ENCODE measurements at places on chromosomes 7 and 10.

DNA sequence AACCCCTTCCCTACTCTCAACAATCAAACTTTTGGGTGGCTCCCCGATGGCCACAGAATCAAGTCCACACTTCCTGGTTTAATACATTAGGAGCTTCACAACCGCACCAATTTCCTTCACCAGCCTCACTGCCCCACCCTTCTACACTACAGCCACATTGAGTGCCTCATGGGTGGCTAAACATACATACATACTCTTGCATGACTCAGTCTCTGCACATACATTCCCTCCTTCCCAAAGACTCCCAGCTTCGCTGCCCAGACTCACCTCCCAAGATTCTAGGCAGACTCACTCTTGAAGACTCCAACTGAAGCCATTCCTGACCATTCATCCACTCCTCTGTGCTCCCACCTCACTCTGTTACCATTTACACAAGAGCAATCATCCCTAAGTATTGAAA lies 15.9 kb downstream of the VPS41 start:
- no peak for DNase-seq

DNA sequence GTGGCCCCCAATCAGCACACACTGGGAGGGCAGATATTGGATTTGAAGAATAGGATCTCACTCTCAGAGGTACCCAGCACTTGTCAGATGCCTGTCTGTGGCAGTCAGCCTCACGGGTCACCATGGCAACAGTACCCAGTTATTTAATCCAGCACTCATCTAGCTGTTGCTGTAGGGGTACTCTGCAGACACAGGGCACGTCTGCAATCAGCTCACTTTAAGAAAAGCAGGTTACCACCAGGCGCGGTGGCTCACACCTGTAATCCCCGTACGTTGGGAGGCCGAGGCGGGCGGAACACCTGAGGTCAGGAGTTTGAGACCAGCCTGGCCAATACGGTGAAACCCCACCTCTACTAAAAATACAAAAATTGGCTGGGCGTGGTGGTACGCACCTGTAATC lies 11.9 kb downstream of the SFXN4 start:
- no peak for DNase-seq

- DNase-seq, result no peak
These were observed 317.1 kb upstream of the POT1 start for GRCh38 chr7:125246706-125247105.

GRCh38 chr7:34327681-34328080 lies 330.3 kb upstream of the NPSR1 start:
- DNase-seq, result no peak

GRCh38 chr10:44881649-44882048 lies 29.5 kb upstream of the TMEM72 start:
- DNase-seq, result no peak

DNA sequence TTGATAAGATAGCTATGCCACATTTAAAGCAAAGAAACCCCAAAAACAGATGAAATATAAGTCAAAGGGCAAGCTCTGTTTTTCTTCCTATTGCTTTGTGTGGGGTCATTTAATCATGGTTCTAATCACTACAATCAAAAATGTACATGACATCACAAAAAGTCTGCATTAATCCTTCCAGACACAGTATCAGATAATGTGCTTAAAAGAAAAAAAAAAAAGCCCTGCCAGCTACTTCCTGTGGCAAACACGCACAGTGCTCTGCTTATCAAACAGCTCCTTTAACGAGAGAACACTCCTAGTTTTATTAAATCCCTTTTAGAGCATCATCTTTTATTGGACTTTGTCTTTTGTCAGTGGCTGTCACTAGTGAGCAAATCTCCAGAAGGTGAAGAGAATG lies 1005.8 kb downstream of the GATA3 start:
- DNase-seq, result no peak

- DNase-seq, result no peak
These were observed 41.3 kb downstream of the ZNF438 start for GRCh38 chr10:30990351-30990750.

- DNase-seq, result no peak
These were observed at the start of gene PAX2 for GRCh38 chr10:100744987-100745881. TSS of gene PAX2 (plus strand) at chr10:100745582. CDS start at chr10:100746261, 679 bp downstream.

DNA sequence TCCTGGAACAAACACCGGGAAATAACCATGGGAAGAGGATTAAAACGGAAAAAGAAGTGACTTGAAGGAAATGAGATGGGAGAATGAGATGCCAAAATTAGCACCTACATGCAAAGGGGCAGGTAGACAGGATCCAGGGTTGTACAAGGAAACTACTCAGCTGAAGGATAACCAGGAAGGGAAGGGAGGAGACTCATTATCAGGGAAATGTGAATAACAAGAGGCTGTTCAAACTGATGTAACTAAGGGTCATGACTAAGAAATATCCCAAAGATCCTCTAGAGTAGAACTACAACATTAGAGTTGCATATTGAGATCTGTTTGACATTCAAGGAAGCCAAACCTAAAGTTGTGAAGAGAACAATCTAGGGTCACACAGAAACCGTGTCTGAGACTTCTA lies 166.2 kb upstream of the SP8 start:
- DNase-seq, result no peak

DNA sequence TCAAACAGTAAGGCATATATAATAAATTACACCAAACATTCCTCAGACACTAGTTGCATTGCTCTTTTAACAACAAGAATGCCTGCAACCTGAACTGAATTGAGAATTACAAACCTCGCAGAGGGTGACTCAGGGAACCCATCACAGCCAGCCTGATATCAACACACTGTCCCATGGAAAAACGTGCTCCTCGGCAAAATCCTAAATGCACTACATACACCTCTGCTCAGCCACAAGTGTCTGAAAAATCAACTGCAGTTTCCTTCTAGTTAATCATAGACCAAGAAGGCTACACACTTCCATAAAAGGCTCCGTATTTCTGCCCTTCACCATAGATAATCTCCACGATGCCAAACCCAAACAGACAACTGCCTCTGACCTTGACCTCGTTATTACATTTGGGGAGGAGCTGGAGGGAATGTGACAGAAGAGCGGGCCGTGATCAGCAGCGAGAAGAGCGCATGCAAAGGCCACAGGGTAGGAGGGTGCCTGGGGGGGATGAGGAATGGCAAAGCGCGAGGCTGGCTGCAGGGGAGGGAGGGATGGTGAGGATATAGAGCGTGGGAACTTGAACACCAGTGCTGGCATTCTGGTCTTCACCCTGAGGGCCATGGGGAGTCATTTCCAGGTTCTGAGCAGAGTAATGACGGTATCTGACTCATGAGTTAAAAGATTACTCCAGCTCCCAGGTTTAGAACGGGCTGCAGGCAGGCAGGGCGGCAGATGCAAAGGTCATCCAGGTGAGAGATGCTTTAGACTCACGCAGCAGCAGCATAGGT lies 201.9 kb upstream of the FRMD4A start:
- no peak for DNase-seq

DNA sequence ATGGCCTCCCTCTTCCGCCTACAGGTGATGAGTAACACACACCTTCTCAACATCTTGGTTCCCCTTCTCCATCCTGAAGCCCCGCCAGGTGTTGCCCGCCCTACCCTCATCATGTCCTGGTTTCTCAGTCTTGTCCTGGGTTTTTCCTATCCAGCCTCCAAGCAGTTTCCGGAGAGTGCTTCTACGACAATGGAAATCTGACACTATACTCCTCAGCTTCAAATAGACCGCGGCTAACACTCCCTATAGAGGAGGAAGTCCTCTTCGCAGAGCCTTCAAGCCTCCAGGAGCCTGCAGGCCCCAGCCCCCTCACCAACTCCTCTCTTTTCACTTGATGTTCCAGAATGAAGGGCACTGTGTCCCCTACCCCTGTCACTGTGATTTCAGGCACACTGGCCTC lies 147.4 kb downstream of the PRPF18 start:
- no peak for DNase-seq

- no peak for DNase-seq
These were observed 7.8 kb downstream of the AFAP1L2 start for GRCh38 chr10:114396464-114396863.

DNA sequence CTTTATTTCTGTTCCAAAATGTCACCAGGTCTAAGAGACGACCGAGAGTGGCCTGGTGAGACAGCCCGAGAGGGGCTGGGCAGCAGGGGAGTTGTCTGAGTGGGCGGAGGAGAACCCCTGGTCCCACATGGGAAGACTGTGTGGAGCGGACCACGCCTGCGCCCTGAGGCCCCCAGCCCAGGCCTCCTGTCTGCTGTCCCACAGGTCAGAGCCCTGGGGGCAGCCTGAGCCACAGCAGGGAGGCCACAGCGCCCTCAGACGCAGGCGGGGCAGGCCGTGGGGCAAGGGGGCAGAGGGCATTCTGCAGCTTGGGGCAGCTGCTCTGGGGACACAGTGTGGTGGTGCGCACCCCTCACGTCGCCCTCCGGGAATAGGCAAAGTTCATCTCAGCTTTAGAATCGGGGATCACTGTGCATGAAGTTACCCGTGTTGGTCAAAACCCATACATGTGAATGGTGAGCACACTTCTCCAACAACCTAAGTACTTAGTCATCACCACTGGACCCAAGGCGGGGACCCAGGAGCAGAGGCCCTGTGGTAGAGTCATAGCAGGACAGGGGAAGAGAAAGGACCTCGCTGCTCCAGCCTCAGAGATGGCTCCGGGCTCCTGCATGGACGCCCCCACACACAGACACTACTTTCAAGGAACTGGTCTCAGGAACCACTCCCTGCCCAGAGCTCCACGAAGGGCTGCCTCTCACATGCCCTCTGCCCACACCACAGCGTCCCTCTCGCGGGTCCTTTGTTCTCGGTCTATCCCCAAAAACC lies 214.7 kb downstream of the ELFN1 start:
- no peak for DNase-seq

DNA sequence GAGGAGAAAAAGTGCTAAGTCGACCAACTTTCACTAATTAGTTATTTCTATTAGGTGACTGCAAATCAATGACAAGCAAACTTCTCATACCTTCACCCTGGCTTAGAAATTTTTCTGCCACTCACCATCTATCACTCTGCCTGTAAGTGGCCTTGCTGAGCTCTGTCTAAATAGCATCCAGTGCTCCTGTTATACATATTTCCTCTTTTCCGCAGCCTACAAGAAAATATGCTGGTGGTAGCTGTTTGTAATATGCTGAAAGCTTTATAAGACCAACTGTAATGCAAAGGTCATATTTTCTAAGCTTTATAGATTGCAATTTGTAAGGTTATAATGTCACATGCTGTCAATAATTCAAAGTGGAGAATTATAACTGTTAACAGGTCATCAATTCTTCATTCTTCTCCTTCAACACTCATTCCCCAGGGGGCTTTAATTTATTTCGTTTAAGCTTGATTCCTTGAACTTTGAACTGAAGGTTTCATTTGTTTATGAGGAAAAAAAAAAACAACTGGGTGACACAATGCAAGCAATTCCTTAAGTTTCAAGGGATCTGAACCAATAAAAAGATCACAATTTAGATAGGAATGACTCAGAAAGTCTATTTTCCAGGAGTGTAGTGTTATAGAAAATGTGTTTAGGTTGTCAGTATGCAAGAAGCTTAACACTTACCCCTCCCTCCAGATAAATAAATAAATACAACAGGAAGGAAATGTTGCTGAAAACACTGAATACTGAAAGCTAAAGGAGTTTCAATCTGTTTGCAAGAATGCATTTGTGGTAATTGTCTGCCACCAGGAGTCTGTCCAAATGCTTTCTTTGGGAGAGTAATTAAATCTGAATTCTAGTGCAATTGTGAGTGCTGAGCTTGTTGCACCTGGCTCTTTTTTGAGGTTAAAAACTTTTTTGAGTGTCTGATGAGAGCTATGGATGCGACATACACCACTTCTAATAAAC lies 183.7 kb downstream of the SORCS1 start:
- no peak for DNase-seq

DNA sequence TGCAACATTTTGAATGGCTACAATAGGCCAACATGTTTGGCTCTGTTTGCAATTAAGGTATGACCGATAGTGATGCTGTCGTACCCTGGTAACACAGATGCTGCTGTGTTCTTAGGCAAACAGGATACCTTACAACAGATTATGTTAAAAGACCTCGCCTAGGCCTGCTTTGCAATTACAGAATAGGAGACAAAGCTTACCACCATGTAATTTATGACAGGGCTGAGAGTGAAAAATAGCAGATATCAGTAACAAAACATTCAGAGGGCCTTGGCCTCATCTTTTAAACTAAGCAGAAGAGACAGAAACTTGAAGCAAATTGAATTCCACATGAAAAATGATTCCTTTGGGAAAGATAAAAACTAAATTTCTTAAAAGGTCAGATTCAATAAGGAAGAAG lies 29.4 kb upstream of the ABLIM1 start:
- no peak for DNase-seq

- DNase-seq, result no peak
These were observed 315.1 kb downstream of the TNS3 start for GRCh38 chr7:47266799-47267198.

GRCh38 chr10:70832852-70833528 lies 17.2 kb downstream of the SGPL1 start:
- no peak for DNase-seq

- DNase-seq, result no peak
These were observed 1.4 kb downstream of the C10orf62 start for GRCh38 chr10:97590748-97591495.

DNA sequence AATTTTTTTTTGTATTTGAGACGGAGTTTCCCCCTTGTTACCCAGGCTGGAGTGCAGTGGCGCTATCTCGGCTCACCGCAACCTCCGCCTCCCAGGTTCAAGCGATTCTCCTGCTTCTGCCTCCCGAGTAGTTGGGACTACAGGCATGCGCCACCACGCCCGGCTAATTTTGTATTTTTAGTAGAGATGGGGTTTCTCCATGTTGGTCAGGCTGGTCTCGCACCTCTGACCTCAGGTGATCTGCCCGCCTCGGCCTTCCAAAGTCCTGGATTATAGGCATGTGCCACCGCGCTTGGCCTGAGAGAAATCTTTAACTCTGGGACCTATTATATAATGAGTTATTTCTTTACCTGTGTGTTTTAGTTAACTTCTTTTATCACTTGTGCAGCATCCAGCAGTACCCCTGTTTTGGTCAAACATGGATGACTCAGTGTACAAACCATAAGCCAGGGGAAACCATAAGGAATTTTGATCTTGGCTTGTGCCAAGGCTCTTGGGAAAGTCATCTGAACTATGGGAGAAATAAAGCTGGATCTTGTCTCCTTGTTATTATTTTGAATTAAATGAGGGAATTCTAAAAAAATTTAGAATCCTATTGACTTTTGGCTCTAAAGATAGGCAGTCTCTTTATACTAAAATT lies 23.6 kb upstream of the ZRANB1 start:
- no peak for DNase-seq

DNA sequence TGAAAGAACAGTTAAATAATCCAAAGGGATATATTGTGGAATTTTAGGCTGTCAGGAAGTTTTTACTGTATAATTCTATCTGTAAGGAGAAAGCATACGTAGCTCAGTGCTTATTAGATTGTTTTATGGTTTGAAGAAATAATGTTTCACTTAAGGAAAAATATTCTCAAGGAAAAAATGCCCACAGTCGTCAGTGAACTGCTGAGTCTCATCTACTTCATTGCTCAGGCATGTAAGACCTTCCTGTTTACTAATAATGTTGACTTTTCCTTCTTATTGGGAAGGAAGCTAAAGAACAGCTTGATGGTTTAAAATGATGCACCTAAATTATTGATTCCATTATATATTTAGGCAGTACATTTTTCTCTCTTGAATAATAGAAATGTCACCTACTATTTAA lies 304.2 kb downstream of the SDK1 start:
- no peak for DNase-seq

- no peak for DNase-seq
These were observed 82.4 kb downstream of the KLF6 start for GRCh38 chr10:3702569-3702968.

GRCh38 chr10:110870823-110871297 lies 868 bp upstream of the PDCD4 start:
- no peak for DNase-seq

GRCh38 chr10:113480851-113481502 lies 71.9 kb upstream of the HABP2 start:
- DNase-seq, result no peak

All from forelimb muscle (tissue), 1 donor.